ENCODE measurements at places on chromosomes 2 and 18.

GRCh38 chr2:205424326-205424725 lies 258.0 kb upstream of the NRP2 start:
- no peak for DNase-seq

DNA sequence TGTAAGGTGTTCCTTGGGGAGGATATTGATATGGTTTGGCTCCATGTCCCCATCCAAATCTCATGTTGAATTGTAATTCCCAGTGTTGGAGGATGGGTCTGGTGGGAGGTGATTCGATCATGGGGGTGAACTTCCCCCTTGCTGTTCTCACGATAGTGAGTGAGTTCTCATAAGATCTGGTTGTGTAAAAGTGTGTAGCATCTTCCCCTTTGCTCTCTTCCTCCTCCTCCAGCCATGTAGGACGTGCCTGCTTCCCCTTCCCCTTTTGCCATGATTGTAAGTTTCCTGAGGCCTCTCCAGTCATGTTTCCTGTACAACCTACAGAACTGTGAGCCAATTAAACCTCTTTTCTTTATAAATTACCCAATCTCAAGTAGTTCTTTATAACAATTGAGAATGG lies 458.7 kb downstream of the LPIN1 start:
- DNase-seq: no peak

DNA sequence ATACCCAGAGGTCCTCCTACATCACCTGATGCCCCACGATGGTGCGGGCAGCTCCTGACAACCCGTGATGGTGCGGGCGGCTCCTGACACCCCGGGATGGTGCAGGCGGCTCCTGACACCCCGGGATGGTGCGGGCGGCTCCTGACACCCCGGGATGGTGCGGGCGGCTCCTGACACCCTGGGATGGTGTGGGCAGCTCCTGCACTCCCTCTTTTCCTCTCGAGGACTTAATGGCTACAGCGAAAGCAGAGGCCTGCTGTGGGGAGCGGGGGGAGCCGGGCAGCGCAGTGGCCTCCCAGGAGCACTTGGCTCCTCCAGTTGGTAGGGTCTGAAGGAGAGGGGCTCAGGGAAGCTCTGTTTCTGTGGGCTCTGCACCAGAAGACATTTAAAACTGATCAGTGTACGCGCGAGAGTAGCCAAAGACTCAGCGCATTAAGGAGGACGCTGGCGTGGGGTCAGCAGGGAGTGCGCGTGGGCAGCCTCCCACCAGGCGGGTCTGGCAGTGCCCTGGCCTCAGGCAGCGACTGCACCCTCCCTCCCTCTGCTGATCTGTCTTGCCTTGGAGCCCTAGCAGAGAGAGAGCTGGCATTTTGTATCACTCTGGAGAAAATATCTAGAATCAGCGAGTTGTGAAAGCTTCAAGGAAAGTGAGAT lies 464.5 kb upstream of the MYT1L start:
- DNase-seq: no peak

DNA sequence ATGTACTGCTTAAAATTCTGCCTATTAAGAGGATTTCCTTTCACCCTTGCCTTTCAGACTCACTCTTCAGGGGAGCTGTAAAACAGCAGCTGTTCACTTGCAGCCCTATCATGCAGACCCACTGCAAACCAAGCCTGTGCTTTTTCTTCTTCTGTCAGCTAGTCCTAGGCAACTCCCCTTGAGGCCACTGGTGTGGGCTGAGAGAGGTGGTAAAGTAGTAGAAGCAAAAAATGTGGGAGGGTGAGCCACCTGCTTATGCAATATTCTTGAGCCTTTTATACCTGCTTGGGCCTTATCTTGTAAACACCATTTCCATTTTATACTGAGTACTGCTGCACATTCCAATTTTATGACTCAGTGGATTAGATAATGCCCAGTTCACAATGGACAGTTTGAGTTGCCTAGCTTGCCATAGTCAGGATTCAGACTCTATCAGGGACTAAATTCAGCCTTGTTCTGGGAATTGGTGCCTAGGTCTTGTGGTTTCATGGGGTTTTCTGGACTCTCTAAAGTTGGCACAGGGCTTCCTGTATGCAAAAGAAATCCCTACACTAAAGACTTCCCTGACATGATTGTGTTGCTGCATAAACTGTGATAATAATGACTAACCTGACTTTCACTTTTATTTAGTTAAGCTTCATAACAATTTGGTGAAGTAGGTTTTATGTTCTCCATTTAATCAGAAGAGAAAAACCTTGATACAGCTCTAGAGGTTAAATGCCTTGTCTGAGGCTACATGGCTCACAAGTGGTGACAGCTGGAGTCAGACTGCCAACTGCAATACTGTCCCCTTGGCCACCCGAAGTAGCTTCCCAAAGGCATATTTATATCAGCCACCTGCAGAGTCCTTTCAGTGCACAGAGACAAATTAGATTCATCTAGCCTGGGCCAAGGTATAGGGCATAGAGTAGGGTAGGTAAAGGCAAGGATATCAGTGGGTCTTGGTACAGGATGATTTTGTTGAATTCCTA lies 47.4 kb upstream of the KDM3A start:
- no peak for DNase-seq

- no peak for DNase-seq
Observed at GRCh38 chr2:211545582-211545981, 989.2 kb downstream of the CPS1 start.

DNA sequence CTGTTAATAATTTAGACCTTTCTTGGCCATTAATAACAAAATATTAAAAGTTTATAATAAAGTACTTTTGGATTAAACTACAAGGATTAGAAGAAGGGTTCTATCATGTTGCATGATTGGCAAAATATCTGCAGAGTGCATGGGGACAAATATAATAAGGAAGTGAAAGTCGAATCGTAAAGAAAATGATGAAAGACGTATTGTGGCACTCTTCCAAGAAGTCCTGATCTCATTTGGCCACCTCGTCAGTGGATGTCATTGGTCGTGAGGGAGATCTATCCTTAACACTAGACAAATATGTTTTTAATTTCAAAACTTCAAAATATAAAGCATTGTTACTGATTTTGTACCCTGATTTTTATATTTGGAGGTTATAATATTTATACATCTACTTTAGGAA lies 197.7 kb upstream of the STON1 start:
- DNase-seq: no peak

DNA sequence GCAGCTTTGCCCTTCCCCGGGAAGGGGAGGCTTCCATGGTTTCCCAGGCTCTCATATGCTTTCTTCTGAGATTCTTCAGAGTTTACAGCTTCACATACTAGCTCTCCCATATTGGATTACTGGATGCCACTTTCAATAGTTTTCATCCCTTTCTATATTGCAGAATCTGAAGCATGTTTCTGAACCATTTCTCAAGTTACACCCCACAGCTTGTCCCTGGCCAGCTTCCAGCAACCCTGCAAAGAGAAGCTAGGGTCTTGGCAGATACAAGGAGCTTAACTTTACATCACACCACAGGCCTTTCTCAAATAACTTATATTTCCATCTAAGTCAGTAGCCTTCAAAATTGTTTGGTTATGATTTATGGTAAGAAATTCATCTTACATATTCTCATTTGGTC lies 39.6 kb downstream of the LHCGR start:
- DNase-seq: no peak

- DNase-seq: no peak
Observed at GRCh38 chr2:202127687-202128331, 54.8 kb downstream of the KIAA2012 start.

DNA sequence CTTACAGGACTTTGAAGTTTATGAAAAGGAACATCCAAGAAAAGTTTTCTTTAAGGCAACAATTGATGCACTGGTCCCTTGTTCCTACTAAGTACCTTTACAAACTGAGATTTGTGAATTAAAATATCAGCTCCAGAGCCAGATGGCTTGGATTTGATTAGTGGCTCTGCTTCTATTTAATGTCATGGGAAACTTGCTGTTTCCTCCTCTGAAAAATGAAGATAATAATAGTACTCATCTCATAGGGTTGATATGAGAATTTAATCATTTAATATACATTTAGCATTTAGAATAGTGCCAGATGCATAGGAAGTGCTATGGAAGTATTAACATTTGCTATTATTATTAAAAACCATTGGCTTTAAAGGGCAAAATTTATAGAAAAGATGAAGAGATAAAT lies 2.6 kb upstream of the GAREM1 start:
- DNase-seq: no peak

- DNase-seq: no peak
Observed at GRCh38 chr2:101725515-101726192, 28.1 kb downstream of the MAP4K4 start.

DNA sequence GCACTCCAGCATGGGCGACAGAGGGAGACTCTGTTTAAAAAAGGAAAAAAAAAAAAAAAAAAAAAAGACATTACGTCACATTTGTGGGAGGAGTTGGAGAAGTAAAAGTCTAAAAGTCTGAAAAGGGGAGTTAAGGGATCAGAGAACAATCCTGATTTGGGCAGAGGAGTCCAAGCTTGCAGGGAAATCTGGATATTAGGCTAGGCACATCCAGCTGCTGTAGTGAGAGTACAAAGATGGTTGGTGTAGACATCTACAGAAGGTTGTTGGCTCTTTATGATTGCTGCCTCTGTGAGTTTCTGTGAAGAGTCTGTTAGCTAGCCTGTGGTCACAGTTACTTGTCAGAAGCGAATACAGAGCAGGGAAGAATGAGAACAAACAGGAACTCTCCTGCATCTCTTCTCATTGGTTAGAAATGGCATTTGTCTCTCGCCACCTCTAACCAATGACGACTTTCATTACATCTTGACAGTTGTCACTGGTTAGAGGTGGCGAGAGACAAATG lies 3.3 kb upstream of the OSBPL6 start:
- no peak for DNase-seq

GRCh38 chr2:36097022-36097421 lies 258.6 kb upstream of the CRIM1 start:
- no peak for DNase-seq

- no peak for DNase-seq
Observed at GRCh38 chr2:171822525-171823322, 71.3 kb downstream of the SLC25A12 start.

- DNase-seq: no peak
Observed at GRCh38 chr2:60358476-60358875, 195.0 kb downstream of the BCL11A start.

DNA sequence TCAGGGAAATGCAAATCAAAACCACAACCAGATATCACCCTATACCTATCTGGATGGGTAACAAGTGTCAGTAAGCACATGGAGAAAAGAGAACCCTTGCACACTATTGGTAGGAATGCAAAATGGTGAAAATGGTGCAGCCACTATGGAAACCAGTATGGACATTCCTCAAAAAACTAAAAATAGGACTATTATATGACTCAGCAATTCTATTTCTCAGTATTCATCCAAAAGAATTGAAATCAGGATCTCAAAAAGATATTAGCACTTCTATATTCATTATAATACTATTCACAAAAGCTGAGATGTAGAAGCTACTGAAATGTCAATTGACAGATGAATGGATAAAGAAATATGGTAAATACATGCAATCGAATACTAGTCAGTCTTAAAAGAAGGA lies 491.1 kb upstream of the MYT1L start:
- no peak for DNase-seq

DNA sequence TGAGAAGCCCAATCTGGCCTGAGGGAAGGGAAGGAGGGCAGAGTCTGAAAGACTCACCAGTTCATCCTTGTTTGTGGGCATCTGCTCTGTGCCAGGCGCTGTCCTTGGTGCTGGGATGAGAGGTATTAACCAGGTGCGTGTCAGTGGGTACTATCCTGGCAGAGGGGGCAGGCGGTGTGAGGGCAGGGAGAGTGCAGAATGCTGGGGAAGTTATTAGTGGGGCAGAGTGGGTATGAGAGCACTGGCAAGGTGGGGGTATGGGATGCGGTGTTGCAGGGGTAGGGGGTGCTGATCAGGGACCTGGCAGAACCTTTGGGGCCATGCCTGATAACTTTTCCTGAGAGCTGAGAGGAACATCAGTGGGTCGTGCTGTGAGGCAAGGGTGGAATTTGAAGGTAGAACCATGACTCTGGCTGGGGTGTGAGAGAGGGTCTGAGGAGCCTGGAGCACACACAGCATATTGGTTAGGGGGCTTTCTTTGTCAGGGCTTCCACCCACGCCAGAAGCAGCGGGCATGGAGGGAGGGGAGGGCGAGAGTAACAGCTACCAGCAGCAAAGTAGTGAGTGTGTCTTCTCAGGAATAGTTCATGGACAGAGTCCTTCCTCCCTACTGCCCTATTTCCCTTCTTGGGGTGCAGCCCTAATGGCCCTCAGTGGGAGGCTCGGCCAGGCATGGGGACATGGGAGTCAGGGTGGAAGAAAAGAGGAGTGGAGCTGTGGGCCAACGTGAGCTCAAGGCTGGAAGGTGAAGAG lies 290.7 kb downstream of the CYP26B1 start:
- DNase-seq: no peak

GRCh38 chr2:236121546-236121945 lies 46.6 kb downstream of the GBX2 start:
- no peak for DNase-seq

Data from stimulated activated CD8-positive, alpha-beta memory T cell treated with anti-CD3 and anti-CD28 coated beads, Interleukin-7, amount 100 ng/mL, for 4 hours (primary cell).